RWPE1 (cell line): ENCODE measurements at places on chromosomes 3 and 15.

DNA sequence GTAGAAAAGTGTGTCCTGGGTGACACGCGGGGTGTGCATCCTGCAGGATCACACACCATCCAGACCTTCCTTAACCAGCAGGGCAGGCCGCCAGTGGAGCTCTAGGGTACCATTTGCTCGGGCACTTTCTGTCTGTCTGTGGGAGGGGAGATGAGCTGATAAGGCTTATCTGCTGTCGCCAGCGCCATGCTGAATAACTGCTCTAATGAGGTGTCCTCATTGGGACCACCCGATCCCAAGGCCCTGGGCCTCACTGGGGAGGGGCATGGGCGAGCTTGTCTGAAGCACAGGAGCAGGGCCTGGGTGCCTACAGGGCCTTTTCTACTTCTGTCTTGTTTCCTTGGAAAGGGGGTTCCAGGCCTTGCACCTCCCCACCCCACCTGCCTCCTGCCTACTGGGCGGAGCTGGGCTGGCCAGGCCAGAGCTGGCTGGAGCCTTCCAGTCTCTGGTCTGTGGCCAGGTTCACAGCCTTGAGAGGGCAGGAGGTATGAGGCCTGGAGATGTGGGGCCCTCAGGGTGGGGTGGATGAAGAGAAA lies 2.5 kb upstream of the GATA2 start:
- DNase-seq, result no peak

GRCh38 chr3:152257563-152258035 lies 11.1 kb upstream of the MBNL1 start:
- DNase-seq, result no peak

- no peak for DNase-seq
These were observed 30.8 kb upstream of the RPN1 start for GRCh38 chr3:128681369-128681829.

GRCh38 chr3:46910166-46910760 lies 32.7 kb downstream of the PTH1R start:
- DNase-seq, result no peak

DNA sequence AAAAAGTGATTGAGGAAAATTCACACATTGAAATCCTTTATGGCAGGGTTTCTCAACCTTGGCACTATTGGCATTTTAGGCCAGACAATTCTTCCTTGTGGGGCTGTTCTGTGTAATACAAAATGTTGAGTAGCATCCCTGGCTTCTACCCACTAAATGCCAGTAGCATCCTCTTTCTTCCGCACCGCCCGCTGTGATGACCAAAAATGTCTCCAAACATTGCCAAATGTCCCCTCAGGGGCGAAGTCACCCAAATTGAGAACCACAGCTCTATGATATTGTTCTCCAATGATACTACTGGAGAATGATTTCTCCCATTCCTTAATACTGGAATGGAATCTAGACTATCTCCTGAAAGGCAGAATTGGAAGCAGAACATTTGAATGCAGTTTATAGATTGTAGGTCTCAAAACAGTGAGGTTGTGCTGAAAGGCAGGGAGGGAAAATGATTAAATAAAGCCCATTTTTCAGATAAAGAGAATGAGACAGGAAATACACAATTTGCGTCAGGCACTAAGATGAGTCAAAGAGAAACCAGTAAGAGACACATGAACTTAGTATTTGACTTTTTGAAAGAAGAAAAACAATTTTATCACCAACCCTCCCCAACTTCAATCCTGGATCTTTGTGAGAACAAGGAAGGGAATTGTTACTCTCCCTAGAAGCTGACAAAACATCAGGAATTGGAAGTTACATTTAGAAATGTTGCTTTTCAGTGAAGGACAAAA lies 101.6 kb upstream of the TNIK start:
- DNase-seq, result no peak

- no peak for DNase-seq
These were observed 41.8 kb upstream of the MRPL3 start for GRCh38 chr3:131544557-131544956.

DNA sequence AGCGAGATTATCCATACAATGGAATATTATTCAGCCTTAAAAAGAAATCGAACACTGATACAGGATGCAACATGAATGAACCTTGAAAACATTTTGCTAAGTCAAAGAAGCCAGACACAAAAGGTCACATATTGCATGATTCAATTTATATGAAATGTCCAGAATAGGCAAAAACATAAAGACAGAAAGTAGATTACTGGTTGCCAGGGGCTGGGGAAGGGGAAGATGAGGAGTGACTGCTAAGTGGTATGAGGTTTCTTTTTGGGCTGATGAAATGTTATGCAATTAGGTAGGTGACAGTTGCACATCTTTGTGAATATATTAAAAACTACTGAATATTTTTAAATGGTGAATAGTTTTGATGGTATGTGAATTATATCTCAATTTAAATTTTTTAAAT lies 38.3 kb downstream of the LRRFIP2 start:
- DNase-seq, result no peak

GRCh38 chr15:42108189-42108588 lies 13.8 kb upstream of the PLA2G4D start:
- DNase-seq, result no peak

DNA sequence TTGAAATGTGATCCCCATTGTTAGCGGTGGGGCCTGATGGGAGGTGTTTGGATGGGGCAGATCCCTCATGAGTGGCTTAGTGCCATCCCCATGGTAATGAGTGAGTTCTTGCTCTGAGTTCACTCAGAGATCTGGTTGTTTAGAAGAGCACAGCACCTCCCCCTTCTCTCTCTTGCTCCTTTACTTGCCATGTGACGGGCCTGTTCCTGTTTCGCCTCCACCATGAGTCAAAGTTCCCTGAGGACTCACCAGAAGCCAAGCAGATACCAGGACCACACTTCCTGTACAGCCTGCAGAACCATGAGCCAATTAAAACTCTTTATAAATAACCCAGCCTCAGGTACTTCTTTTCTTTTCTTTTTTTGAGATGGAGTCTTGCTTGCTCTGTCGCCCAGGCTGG lies 46.6 kb downstream of the ANP32A start:
- no peak for DNase-seq

DNA sequence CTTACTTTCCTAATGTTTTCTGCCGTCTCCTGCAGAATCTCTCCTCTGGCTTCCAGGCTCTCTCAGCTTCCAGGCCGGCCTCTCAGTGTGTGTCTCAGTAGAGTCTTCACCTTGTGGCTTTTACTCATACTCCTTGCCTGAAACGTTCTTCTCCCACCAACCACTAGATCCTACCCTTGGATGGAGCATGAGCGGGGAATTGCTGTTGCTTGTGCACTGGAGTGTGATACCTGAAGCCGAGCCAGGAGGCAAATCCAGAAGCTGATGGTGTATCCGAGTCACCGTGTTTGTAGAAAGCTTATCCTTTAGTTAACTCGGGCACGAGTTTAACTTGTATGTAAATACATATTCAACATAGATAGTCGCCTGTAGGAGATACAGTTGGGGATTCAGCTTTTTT lies 285.0 kb upstream of the C2CD4B start:
- no peak for DNase-seq

- DNase-seq, result no peak
These were observed 66.6 kb upstream of the TBC1D5 start for GRCh38 chr3:17808994-17809393.

DNA sequence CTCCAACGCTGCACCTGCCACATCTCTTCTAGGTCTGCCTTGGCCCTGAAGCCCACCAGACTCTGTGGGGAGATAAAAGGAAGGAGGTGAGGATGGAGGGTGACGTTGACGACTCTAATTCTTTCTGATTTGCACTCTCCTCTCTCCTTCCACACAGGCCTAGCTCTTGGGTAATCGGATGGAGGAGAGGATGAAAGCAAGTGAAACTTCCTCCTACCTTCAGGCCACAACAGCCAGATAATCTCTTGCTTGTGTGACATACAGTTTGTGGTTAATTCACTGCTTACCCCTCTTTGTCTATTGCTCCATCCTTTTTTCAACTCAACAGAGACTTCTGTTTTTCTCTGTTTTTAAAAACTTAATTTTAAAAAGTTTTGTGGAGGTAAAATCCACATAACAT lies 208.1 kb downstream of the SV2B start:
- no peak for DNase-seq

DNA sequence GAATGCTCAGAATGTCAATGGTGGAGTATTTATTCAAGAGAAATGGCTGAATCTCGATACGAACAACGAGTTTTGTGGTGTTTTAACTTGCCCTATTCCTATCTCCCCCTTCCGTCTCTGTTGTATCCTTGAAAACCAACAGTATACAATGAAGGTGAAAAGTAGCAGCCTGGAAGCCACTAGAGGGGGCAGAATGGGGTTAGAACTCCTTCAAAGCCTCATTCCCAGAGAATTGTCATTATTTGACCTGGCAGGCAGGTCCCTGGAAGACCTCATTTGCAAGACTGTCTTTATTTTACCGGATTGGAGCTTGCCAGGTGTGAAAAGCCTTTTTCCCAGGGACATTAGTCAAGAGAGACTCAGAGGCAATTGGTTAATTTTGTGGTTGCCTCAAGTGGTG lies 139.4 kb downstream of the LRRC28 start:
- no peak for DNase-seq

DNA sequence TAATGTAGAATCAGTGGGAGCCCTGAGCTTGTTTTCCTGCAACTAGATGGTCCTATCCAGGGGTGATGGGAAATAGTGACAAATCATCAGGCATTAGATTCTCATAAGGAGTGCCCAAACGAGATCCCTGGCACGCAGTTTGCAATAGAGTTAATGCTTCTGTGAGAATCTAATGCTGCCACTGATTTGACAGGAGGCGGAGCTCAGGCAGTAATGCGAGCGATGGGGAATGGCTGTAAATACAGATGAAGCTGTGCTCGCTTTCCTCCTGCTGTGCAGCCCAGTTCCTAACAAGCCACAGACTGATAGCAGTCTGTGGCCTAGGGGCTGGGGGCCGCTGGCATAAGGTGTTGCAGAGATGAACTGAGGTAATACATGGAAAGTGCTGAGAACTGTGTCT lies 28.3 kb upstream of the TMEM42 start:
- no peak for DNase-seq

- DNase-seq, result no peak
These were observed 39.3 kb downstream of the CCR1 start for GRCh38 chr3:46168583-46169345.

DNA sequence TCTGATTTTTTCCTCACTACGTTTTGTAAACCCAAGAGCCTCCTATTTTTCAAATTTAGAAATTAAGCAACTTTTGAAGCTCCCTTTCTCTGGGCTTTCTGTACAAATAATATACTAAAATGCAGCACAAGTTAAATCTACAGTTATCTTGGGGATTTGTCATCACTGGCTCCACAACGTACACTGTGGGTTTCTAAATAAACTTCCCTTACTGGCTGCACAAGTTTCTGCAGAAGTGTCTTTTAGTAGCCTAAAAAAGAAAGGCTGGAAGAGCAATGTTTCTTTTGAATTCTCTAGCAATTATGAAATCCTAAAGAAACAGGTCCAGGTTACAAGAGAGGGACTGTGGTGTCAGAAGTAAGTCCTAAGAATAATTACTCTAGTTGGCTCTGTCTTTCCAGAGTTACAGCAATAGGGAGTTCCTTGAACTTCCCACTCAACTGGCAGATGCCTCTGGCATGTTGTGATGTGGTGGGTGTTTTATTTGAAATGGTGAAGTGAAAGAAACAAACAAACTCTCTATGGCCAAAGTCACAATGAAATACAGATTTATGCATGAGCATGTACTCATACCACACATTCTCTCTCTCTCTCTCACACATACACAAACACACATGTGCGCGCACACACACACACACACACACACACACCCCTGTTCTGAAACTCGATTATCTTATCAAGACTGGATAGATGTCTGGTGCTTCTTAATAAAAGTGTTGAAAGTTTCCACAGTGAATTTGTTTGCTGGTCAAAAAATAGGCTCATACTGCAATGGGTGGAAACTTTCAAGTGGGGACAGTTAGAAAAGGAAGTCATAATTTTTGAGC lies 198.2 kb downstream of the SSR3 start:
- DNase-seq, result no peak

DNA sequence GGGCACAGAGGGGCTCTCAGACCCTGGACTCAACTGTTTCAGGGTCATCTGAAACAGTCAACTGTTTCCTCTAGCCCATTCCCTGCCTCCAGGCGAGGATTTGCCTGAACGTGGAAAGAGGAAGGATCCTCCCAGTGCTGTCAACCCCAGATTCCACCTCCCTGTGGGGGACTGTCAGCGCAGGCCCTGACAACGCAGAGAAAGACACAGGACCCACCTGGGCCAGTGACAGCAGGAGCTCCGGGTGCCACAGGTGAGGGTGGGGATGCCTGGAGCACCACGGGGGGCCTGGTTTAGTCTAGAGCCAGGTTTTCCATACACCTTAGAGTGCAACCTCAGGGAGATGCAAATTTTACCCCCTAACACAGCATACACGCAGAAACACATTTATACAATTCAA lies 19.5 kb upstream of the LAMP3 start:
- DNase-seq, result no peak

- DNase-seq, result no peak
These were observed 24.5 kb upstream of the GMNC start for GRCh38 chr3:190886945-190887344.

- DNase-seq, result no peak
These were observed 781.2 kb upstream of the ARPP21 start for GRCh38 chr3:34858067-34858660.

DNA sequence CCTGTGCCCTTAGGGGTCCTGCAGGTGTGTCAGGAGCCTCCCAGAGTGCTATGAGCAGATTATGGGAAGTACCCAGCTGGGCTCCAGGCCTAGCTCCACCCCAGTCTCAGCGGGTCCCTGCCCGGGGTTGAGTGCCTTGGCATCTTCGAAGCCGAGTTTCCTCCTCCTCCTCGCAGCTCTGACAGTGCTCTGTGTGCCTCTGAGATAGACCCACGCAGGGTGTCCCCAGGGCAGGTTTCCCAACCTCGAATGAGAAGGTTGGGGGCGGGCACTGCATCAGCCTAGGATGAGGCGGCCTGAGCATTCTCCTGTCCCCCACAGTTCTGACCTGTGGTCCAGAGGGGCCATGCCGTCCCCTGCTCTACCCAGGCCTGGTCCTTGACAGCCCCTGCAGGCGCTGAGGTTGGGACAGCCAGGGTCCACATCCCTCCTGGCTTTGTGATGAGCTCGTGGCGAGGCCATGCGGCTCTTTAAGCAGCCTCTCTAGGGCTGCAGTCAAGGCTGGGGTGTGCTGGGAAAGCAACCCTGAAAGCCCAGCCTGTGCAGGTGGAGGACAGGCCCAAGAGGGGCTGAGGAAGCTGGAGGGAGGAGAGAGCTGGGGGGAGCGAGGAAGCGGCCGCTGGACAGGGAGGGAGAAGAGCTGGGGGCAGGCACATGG lies 20.2 kb upstream of the SKOR1 start:
- no peak for DNase-seq

- DNase-seq, result no peak
These were observed 66.4 kb downstream of the BCHE start for GRCh38 chr3:165770781-165771180.

GRCh38 chr3:20066079-20066478 lies 25.8 kb downstream of the KAT2B start:
- DNase-seq, result no peak

- DNase-seq, result no peak
These were observed 1.2 kb downstream of the ROBO1 start for GRCh38 chr3:79766496-79767193.

GRCh38 chr3:65226287-65226686 lies 538.5 kb upstream of the ADAMTS9 start:
- DNase-seq, result no peak

- DNase-seq, result no peak
These were observed 219.8 kb downstream of the ULK4 start for GRCh38 chr3:41742121-41742520.

- DNase-seq, result peak; percentile 63
These were observed 228.1 kb upstream of the FEZF2 start for GRCh38 chr3:62601238-62602070.

- no peak for DNase-seq
These were observed 19.1 kb upstream of the XIRP1 start for GRCh38 chr3:39211332-39212130.

- peak; percentile 97 for DNase-seq
These were observed 14.5 kb downstream of the EMC4 start for GRCh38 chr15:34239151-34239808.

GRCh38 chr3:127744253-127744815 lies 71.6 kb downstream of the ABTB1 start:
- DNase-seq, result no peak
